Nucleus accumbens (tissue), 56 donors: ENCODE measurements at places on chromosomes 3 and 15.

GRCh38 chr3:104788807-104789206 is 577.9 kb upstream of the ALCAM start:
- no peak for DNase-seq

DNA sequence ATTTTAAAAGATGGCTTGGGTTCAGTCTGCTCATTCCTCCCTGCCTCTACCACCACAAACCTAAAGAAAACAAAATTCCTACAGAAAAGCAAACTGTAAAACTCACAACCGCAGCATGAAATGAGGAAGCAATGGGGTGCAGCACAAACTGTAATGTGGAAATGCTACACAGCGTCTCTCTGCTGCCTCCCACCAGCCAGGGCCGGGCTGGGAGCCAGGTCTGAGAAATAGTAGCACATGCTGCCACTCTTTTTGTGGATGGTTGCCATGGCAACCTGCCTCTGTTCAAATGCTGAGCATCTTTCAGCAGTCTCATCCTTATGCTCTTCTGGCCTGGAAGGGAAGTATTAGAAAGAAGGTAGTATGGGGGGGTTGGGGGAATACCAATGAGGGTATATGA is 55.4 kb downstream of the EOMES start:
- DNase-seq = peak; percentile 60

GRCh38 chr3:112579697-112580096 is 17.9 kb downstream of the SLC35A5 start:
- DNase-seq = no peak

DNA sequence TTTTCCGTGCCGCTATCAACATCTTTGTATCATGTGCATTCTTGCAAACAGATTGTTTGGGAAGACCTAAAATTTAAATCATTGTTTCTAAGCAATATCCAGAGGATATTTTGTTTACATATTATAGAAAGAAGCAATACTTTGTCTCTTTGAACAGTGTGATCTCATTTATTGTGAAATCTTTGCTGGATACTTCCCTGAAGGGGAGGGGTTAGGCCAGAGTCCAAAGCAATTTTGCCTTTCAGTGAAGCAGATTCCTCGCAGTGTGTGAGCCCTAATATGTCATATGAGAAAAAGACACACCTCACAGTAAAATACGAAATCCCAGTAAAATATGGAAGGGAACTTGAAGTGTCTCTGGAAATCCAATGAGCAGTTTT is 158.7 kb upstream of the SLCO3A1 start:
- DNase-seq = no peak

GRCh38 chr3:50472958-50473357 is 30.5 kb downstream of the CACNA2D2 start:
- DNase-seq = no peak

- peak; percentile 51 for DNase-seq
Observed at GRCh38 chr15:34721802-34722438, 32.9 kb downstream of the GJD2 start.

GRCh38 chr3:112412494-112412893 is 79.5 kb downstream of the CD200 start:
- DNase-seq = no peak

GRCh38 chr3:12900885-12901411 is 59.6 kb upstream of the RPL32 start:
- DNase-seq = no peak

- DNase-seq = no peak
Observed at GRCh38 chr3:10437272-10437994, 68.0 kb downstream of the ATP2B2 start.

DNA sequence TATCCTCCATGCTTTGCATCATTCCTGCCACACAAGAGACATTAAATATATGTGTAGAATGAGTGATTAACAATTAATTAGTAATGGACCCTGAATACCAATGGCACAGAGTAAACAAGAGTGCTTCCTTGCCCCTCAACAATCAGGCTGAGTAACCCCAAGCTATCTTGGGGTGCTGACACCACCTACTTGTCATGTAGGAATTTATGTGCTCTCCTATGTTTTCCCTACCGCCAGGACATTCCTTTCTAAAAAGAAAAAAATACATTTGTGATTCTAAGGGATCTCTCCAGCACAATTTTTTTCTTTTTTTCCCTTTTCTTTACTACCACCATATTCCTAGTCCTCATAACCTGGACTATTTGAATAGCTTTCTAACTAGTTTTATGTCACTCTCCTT is 449.1 kb downstream of the MFSD1 start:
- no peak for DNase-seq

DNA sequence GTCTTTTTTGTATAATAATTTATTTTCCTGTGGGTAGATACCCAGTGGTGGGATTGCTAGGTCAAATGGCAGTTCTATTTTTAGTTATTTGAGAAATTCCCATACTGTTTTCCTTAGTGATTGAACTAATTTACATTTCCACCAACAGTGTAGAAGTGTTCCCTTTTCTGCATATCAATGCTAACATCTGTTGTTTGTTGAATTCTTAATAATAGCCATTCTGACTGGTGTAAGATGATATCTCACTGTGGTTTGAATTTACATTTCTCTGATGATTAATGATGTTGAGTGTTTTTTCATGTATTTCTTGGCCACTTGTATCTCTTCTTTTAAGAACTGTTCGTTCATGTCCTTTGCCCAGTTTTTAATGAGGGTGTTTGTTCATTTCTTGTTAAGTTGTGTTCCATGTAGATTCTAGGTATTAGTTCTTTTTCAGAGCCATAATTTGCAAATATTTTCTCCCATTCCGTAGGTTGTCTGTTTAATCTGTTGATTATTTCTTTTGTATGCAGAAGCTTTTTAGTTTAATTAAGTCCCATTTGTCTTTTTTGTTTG is 713.3 kb upstream of the EPHA6 start:
- no peak for DNase-seq

DNA sequence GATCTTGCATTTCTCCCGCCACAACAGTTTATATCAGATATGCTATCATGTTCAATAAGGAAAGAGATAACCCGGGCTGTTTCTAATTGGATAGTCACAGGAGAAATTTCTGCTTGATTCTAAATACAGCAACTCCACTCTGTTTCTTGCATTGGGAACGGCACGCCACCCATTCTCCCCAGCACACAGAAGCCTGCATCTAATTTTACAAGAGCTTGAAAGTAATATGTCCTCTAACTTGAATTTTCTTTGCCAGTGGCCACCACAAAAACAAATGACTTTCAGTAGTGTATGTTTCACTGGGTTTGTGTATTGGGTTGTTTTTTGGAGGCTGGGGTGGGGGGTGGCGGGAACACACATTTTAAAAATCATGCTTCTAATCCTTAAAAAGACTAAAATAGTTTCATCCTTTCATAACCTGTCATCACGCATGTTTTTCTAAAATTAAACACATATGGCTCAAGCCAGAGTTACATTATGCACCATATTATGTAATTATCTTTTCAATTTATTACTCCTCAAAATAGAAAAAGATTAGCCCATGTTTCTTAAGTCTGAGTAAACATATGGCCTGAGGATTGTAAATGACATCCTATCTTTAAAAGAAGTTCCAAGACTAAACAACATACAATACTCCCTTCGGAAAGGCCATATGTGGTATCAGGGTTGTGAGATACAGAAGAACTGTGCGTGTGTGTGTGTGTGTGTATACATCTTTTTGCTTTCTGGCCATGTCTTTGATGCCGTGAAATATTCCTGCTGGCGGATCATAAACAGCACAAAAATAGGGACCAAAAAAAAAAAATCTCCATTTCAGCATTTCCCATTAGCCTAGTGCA is 176.3 kb downstream of the FOXP1 start:
- no peak for DNase-seq

GRCh38 chr3:100185847-100186246 is 71.5 kb upstream of the FILIP1L start:
- DNase-seq = no peak

DNA sequence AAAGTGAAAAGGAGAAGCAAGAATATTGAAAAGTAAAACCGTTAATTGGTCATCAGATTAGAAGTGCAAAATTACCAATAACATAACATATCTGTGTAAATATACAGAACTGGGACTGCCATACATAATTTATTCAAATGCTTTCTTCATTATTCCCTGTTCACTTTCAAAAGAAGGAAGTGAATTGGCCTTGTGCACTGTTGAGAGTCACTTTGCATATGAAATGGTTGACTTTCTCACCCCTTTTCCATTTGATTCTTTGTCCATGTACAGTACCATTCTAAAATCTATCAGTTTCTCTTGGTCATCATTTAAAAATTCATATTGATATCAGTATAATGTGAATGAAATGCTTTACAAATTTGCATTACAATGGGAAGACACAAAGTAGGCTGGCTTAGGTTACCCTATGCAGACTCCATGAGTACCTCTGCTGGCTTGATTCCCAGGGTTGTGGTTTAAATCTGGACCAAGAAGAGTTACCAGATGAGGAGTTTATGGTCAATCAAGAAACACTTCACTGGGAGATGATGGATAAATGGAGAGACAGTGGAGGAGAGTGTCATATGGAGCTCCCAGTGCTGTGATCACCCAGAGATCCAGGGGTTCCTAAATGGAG is 210.9 kb upstream of the TOPAZ1 start:
- no peak for DNase-seq

DNA sequence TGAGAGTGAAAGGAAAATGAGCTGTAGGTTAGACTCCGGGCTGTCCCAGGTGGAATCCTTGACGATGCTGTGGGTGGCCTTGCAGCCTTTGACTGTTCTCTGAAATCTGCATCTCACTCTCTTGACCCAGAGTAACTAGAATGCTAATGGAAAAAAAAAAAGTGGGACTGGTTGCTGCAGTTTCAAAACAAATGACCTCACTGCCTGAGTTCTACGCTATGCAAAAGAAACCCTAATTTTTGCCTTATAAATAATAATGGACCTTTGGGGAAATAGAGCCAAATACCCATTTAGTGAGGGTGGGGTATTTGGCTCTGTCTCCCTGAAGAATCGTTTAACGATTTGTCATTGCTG is 309.7 kb upstream of the C2CD4B start:
- DNase-seq = no peak

DNA sequence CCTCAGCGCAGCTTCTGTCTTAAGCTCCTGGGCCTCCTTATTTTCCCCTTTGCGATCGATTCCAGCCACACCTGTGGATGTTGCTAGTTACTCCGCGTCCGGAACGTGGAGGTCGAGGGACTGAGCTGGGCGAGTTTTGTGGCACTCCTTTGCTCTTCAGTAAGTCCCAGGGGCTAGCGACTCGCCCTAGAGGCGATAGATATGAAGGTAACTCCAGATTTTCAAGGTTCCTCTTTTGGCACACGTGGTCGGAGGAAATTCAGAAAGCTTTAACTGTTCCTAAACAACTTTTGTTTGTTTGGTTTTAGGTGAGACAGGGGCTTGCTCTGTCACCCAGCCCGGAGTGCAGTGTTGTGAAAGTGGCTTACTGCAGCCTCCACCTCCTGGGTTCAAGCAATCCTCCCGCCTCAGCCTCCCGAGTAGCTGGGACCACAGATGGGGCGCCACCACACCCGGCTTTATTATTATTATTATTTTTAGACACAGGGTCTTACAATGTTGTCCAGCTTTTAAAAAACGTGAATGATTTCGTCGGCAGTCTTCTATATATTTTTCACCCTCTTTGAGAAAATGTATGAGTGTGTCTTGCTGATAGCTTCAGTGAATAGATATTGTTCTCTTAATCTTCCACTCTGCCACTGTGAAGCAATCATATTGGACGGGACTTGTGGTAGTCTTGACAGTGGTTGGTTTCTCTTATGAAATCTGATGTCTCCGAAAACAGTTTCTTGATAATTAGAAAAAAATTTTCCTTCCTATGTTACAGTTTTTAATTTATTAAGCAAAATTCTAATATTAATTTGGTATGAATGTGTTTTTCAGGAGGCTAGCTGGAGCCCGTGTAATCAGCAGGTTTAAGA is 785 bp downstream of the MFSD1 start:
- no peak for DNase-seq

- DNase-seq = no peak
Observed at GRCh38 chr3:111882194-111882593, 23.1 kb downstream of the PHLDB2 start.

- no peak for DNase-seq
Observed at GRCh38 chr3:135311699-135312098, 516.6 kb downstream of the EPHB1 start.

DNA sequence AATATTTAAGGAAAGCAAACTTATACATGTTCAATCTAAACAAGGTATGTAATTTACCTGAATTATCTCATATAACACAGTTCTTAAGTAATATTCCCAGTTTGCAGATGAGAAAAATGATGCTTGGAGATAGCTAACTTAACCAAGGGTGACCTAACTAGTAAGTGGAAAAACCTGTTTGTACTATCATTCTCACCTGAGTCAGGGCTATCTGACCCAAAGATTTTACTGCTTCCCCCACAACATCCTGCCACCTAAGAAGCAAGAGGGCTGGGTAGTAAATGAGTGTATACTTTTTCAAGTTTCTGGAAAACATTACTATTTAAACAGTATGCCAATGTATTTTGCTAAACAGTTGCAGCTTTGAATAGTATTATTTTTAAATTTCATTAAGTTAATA is 10.6 kb downstream of the TP63 start:
- DNase-seq = no peak

- DNase-seq = no peak
Observed at GRCh38 chr15:74840851-74841775, 1.8 kb downstream of the ULK3 start.

GRCh38 chr3:45087155-45087554 is 59.0 kb downstream of the CDCP1 start:
- DNase-seq = no peak

DNA sequence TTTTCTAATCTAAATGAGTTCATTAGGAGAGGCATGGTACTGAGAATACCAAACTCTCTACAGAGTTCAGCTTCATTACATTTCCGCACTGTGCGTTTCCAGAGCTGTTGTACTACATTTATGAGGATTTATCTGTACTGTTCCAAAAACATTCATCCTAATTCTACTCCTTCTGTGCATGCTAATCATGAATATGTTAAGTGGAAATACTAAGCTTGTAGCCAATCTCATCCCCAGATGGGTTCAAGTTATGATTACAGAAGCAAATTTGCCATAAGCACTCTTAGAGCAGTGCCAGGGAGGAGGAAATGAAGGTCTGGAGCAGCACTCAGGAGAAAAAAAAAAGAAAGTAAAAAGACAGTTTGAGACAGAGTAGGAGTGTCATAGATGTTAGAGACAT is 544.3 kb downstream of the GBE1 start:
- no peak for DNase-seq

DNA sequence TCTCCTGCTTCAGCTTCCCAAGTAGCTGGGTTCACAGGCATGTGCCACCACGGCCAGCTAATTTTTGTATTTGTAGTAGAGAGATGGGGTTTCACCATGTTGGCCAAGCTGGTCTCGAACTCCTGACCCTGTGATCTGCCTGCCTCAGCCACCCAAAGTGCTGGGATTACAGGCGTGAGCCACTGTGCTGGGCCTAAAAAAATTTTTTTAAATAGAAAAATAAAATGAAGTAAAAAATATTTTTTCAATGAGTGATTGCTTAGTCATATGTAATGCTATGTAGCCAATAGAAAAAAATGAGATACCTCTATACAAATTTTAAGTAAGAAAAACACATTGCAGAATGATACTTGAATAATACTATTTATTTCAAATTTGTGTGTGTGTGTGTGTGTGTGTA is 27.9 kb upstream of the SLC30A4 start:
- no peak for DNase-seq

GRCh38 chr3:157175691-157176507 is 16.0 kb upstream of the CCNL1 start:
- DNase-seq = peak; percentile 12
